Activated CD8-positive, alpha-beta memory T cell treated with anti-CD3 and anti-CD28 coated beads for 4 hours (primary cell): ENCODE measurements at places on chromosomes 1 and 21.

- DNase-seq: no peak
Measured at GRCh38 chr1:60742339-60742738, 340.0 kb upstream of the NFIA start.

DNA sequence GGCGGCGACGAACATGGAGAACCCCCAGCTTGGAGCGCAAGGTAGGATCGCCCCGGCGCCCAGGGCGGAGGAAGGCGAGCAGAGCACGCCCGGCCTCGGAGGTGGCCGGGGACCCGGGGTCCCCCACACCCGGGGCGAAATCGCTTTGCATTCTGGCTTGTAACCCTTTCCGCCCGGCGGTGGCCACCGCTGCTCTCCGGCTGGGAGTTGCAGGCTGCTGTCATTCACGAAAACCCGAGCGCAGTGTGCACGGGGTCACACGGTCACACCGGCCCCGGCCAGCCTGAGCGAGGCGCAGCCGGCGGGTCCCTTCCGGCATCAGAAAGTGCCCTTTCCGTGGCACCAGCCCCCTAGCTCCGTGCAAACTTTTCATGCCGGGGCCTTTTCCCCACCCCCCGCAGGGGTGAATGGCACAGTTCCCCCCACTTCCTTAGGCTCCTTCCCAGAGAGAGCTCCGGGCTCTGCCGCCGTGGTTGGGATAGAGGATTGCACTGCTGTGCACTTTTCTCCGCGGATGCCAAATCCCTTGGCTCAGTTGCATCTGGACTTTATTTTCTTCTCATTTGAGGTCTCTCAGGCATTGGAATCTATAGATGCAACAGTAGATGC is 802 bp downstream of the KAZN start:
- DNase-seq: no peak

DNA sequence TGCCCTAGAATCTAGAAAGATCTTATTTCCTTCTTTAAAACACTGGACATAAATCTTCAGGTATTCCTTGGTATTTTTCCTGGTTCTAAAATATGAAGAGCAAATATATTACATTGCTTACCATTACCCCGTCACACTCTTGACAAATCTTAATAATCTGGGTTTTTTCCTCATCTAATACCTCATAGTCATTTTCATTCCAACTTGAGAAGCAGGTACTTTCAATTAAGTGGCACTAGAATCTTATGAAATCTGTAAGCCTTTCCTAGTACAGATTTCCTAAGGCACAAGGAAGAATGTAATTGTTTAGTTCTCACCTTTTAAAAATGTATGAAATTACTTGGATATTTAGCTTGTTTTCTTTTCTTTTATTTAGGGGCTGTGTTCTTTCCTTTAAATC is 481.5 kb upstream of the ZRANB2 start:
- DNase-seq: no peak

- no peak for DNase-seq
Measured at GRCh38 chr1:84031802-84032327, 32.9 kb upstream of the TTLL7 start.

- no peak for DNase-seq
Measured at GRCh38 chr1:209808059-209808581, 2.2 kb upstream of the IRF6 start.

GRCh38 chr1:237702161-237702560 is 188.6 kb downstream of the ZP4 start:
- no peak for DNase-seq

GRCh38 chr1:117174851-117175250 is 35.9 kb downstream of the VTCN1 start:
- DNase-seq: no peak

DNA sequence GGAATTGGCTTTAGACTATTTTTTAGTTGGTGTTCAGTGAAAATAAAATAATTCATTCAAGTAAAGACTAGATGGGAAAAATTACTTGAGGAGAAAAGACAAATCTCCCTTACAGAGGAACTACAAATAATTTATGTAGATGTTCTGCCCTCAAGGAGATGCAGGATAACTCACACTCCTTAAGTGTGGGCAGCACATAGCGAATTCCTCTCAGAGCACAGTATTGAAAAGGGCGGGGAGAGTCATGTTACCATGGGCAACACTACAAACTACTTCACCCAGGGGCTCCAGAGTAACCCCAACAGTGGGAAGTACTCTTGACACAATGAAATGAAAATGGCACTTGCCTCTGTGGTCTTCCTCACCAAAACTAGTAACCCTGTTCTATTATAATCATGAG is 20.6 kb upstream of the LAMC2 start:
- no peak for DNase-seq

DNA sequence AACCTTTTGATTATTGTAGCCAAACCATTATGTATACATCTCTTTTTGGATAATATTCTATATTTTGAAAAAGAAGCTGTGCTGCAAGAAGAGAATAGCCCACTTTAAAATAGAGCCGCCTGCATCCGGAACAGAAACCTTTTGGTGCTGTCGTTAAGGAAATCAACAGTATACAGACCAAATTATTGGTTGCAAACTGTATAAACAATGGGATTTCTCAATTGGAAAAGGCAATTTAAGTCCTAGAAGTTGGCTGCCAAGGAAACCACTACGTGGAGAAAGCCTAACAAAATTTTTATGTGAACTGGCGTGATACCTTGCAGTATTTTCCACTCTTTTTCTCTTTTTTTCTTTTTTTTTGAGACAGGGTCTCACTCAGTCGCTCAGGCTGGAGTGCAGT is 25.8 kb downstream of the DESI2 start:
- DNase-seq: no peak

- no peak for DNase-seq
Measured at GRCh38 chr1:197776351-197777105, 1.2 kb upstream of the DENND1B start.

DNA sequence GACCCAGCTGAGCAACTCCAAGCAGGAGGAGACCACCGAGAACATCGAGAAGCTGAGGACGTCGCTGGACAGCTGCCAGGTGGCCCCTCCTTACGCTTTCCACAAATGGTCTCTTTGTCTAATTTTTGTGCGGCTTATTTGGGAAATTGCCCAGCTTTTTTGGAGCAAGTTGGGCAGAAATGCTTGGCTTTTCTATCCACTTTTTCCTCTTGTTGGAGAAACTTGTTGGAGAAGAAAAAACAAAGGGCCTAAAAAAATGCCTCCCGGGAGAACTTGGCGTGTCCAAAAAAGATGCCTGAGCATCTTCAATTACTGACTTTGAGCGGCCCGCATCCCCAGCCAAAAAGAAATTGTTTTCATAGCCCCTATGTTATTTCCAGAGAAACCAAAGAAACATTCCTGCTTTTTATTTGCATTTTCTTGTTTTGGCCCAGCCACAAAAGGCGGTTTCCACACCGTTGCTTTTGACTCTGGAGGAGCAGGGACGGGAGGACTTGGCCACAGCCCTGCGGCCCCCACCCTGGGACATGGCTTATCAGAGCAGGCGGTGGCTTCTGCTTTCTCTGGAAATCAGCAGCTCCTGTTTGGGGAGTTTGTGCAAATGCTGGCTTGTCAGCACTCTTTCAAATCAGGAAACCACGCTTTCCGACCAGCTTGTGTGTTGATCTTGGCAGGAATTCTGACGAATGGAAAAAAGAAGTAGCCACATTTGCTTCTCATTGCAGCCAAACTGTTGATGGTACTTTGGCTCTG is 81.2 kb upstream of the EFHD2 start:
- DNase-seq: no peak

DNA sequence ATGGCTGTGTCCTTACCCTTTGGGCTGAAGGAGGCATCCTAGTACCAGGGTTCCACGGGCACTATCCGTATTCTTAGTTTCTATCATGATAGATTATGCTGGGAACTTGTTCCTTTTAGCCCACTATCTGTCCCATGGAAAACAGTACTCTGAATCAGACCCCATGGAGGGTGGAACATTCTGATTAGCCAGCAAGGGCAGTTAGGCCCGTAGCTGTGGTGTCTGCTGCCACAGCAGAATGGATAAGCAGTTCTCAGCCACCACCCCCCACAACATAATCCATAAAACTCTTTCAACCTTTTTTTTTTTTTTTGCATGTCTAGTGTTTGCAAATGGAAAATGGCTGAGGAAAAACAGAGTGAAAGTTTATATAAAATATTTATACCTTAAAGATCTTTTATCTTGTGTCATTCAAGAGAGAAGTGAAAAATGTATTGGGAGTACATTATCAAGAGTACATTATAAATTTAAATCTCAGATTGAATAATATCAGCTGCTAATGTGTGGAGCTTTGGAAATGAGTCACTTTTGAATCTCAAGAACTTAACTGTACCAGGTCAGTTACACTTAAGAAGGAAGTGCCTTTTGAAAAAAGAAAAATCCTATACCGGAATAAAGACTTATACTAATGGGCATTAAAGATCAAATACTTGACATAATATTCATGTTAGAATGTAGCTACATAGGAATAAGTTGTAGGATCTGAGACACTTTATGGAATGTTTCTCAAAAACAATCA is 80.3 kb downstream of the NFIA start:
- DNase-seq: no peak

DNA sequence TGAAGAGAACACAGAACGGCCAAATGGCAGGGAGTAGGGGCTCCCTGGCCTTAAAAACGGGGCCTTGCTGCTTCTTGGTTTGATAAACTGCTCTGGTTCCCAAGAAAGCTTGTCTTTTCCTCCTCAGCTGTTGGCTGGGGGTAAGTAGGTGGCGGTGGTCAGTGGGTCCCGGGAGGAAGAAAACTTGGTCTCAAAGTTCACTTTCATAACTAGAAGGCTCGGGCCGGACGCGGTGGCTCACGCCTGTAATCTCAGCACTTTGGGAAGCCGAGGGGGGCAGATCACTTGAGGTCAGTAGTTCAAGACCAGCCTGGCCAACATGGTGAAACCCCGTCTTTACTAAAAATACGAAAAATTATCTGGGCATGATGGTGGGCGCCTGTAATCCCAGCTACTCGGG is 47.3 kb upstream of the CTBS start:
- DNase-seq: no peak

DNA sequence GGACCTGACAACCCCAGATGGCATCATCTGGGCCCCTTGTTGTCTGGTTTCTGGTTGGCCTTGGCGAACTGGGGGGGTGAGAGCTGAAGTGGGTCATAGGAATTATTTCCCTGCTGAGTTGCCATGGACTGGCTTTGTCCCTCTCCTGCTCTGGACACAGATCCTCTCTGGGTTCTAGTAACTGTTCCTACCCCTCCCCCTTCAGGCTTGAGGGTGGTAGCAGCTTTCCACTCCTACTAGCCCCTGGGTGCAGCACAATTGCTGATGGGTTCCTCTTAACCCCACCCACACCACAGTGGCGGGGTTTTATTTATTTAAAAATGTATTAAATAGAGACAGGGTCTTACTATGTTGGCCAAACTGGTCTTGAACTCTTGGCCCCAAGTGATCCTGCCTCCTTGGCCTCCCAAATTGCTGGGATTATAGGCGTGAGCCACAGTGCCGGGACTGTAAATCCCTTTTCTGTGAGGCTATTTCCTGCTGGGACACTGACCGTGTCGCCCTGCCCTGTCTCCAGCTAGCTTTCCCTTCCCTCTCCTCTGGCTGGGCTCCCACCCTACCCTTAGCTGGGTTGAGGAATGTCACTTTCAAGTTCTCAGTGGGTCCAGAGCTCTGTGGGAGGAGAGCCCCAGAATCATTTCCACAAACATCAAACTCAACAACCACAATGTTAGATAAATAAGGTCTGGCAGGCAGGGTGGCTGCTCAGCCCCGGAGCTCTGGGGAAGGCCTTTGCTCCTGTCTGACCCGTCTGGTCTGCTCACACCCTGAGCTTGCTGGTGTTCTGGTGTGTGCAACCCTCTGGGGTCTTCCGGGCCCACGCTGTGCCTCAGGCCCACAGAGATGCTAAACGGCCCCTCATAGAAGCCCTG is 112.7 kb upstream of the WNT4 start:
- DNase-seq: no peak

- DNase-seq: no peak
Measured at GRCh38 chr1:167200749-167201148, 19.9 kb upstream of the POU2F1 start.

DNA sequence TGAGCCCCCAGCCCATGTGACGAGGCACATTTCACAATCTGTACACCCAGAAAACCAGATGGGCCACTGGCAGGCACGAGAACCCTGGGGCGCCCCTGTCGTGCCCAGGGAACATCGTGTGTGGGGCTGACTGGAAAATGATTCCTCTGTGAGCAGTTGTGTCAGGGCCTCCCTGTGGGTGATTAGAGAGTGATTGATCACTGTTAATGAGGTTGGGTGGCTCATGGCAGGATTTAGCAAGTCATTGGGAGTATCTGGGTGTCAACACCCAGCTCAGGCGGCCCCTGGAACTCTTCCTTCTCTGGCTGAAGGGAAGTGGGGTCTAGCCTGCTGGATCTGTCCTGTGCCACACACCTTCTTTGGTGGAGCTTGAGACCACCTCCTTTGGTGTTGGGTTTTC is 5.7 kb downstream of the GRHL3 start:
- DNase-seq: no peak

DNA sequence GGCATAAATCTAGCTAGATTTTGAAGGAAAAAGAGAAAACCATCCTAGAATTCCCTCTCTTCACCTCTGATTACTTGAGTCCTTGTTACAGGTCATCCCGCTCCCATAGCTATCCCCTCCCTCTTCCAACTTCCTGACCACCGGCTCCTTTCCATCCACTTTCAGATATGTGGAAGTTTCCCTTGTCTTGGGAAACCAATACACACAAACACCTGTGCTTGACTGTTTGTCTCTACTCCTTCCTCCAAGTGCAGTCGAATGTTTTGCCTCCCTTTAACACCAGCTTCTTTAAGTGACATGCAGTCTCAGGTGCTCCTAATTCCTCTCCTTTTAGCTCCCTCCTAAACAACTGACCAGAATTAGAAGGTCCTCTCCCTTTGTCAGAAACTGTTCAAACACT is 70.0 kb downstream of the PTGER3 start:
- no peak for DNase-seq

DNA sequence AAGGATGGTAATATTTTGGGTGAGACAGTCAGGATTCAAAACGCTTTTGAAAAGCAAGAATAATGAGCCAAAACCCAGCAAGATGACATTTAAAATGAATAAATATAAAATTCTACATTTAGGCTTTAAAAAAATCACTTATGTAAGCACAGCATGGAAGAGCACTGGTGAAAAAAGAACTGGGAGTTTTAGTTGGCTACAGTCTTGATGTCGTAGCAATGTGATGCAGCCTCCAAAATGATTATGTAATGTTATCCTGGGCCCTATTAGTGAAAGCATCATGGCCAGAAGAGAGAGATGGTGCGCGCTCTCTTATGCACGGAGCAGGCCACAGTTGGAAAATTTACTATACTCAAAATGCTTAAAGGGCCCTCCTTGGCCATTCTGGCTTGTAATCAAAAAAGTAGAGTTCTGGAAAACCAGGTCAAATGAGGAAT is 5.1 kb downstream of the KCNJ9 start:
- DNase-seq: no peak
